ENCODE measurements at places on chromosomes 2 and 18. TPM values are rescaled to one million over a fixed set of nuclear protein-coding genes. Genes with fewer than 3 reads are reported as not detected.

- no peak for DNase-seq
These were observed 21.1 kb downstream of the BIRC6 start for GRCh38 chr2:32377928-32378327.

GRCh38 chr2:221129657-221130056 is 442.4 kb downstream of the EPHA4 start:
- no peak for DNase-seq

Gene AKAIN1
- not detected for total RNA-seq

- DNase-seq, result no peak
These were observed 38.1 kb upstream of the SLC3A1 start for GRCh38 chr2:44237221-44237620.

DNA sequence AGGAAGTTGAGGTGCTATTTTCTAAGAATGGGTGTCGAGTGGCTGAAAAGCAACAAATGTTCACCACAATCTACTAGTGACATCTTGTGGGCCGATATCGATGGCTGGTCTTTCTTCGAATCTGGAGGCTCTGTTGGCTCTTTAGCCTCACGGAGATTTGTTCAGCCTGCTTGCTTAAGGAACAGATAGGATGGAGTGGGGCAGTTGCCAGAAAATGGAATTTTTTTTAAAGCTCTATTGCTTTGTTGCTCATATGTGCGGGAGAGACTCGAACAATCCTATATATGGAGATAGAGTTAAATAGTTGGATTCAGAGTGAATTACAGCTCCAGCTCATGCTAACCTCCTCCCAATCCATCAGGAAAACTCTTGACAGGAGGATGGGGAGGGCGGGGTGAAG is 70.9 kb upstream of the LYPD6B start:
- DNase-seq, result peak; percentile 30

Gene RNF125
- 0.33 TPM for total RNA-seq

Gene SPP2
- not detected for total RNA-seq

DNA sequence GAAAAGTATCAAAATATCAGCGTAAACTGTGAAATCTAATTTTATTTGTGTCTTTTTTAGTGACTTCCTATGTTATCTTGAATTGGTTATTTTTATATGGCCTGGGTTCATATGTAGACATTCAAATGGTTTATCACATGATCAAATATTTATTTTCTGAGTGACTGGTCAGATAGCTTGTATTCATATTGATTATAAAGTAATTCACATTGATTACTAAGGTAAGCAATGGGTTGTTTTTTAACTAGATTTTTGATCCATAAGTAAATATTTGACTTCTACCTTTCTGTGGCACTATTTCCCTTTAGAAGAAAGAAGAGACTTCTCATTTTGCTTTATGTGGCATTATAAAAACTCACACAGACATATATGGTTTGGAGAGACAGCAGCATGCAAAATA is 260.5 kb downstream of the TCF4 start:
- DNase-seq, result no peak

GRCh38 chr18:39647627-39648534 is 2082.3 kb upstream of the CELF4 start:
- peak; percentile 93 for DNase-seq

Gene CGREF1
- total RNA-seq, result 10.0 TPM

Gene TGFBRAP1
- total RNA-seq, result 14.1 TPM

Gene MC5R
- total RNA-seq, result not detected

Gene TUBA3E
- total RNA-seq, result not detected

Gene PDCL3
- total RNA-seq, result 11.4 TPM

Gene FBXO41
- total RNA-seq, result 0.77 TPM

Gene BOLL
- total RNA-seq, result not detected

- DNase-seq, result no peak
These were observed 73.5 kb downstream of the MGAT5 start for GRCh38 chr2:134327367-134327766.

Measured in fibroblast of lung (primary cell).